Renal pelvis (tissue), 12 donors: ENCODE measurements at places on chromosomes 5 and 9. TPM values are rescaled to one million over a fixed set of nuclear protein-coding genes. Genes with fewer than 3 reads are reported as not detected.

The IL5 gene
- polyA plus RNA-seq, result not detected

DNA sequence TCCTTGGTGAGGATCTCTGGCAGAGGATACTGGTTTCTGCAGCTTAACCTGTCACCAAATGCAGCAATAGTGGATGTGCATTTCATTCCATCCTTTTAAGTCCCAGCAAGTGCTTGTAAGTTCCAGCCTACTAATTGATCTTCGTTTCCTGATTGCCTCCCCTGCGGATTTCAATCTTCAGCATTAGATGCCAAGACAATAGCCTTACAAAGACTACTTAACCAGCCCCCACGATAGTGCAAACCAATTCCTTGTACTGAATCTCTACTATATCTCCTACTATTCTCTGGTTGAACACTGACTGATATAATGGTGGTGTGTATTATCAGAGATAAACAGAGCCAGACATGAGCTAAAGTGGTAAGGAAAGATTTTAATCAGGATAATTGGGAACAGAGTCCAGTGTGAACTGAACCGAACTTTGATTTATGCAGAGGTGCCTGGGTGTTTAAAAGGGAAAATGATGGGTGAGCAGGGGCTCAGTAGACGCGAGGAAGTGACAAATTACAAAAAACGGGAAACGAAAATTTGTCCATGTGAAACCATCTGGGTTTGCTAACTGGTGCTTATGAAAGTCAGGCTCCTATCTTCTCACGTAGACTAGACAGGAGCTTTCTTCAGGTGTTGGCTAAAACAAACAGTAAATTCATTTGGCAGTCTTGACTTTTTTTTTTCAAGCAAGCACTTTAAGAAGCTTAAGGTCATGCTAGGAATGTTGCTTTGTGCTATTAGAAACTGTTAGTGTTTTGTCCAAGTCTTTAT lies 106.9 kb upstream of the ST8SIA4 start:
- no peak for DNase-seq

DNA sequence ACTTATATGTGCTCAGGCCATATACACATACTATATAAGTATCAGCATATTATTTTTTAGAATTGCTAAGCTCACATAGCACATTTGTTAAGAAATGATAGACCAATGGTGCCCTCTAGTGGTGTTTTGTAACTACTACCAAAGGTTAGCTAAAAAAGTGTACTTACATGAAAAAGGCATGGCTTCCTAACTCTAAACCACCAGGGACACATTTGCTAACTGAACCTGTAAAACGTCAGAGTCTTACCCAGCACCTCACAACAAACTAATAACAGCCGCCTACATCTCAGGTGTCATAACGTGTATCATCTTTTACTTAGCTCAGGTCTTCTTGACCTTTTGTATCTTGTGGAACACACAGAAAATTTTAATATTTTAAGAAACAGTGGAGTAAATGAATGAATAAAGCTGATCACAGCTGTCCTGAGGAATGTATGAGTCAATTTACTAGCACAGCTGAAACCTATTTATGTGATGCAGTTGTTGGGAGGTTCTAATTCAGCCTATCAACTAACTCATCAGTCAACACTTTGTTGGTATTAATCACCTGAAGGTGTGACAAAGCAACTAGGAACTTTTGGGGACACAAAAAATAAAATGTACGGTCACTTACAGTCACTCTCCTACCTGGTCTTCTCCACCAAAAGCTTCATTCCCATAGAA lies 72.9 kb downstream of the BAAT start:
- DNase-seq, result peak; percentile 69

The TRPM3 gene
- 16.3 TPM for polyA plus RNA-seq

The SLC25A2 gene
- polyA plus RNA-seq, result 0.19 TPM

DNA sequence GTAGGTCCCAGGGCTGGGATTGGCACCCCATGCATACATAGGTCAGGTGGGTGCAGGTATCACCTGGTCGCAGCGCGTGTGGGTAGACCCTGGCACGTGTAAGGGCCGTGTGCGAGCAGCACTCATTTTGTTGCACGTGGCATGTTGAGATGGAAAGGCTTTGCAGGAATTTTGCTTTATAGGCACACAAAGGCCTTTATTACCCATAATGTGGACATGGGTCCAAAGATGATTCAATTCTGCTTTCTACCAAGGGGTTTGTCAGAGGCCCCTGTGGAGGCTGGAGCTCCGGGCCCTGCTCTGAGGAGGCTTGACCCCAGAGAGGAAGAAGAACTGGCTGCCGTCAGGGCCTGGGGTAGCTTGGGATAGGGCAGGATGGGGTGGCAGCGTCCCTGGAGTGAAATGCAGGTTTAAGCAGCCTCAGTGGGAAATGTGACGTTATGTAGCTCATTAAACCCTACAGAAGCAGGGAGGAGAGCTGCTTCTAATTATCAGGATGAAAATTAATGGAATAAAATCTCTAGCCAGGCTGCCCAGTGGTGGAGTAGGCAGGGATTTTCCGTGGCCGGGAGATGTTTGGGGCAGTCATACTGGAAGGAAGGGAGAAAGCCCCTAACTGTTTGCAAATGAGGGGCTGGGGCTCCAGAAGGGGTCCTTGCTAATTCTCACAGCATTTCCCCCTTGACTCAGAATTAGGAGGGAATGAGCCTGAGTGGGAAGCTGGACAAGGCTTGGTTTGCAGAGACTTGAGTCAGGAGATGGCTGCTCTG lies 103.3 kb upstream of the PITX1 start:
- no peak for DNase-seq

The FOXD4L6 gene
- not detected for polyA plus RNA-seq

DNA sequence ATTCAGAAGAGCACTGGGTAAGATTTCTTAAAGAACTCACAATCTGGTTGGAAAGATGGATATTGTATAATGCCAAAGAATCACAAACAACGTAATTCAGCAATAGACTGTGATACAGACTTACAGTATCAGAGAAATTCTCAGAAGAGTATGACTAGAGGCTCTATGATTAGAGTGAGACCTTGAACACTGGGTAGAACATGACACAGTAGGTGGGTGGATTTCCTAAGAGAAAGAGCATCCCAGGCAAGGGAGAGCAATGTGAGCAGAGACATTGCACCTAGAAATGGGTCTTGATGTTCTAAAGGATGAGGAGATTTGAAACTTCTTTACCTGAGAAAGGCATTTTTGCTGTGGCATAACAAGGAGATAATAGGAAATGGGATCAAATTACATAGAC lies 27.3 kb upstream of the CAST start:
- no peak for DNase-seq

The SPINK4 gene
- polyA plus RNA-seq, result not detected

DNA sequence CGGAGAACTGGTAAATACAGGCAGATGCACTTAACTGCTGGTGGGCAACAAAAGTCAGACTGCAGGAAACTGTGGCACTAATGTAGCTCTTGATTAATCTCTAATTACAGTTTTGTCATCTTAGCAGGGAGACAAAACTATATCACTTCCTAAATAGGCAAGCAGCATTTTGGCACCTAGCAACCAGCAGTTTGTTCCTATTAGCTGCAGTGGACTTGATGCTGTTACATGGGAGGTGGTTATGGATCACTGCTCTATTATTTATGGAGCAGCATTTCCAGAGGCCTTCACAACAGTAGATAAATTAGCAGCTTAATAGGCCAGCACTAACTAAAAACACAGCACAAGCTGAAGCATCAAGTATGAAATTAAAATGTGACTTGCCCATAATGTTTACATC lies 518.3 kb upstream of the ITGA1 start:
- peak; percentile 76 for DNase-seq

GRCh38 chr9:3447788-3448187 lies 78.0 kb downstream of the RFX3 start:
- DNase-seq, result no peak

- no peak for DNase-seq
These were observed 3.5 kb downstream of the NRARP start for GRCh38 chr9:137298401-137299202.

DNA sequence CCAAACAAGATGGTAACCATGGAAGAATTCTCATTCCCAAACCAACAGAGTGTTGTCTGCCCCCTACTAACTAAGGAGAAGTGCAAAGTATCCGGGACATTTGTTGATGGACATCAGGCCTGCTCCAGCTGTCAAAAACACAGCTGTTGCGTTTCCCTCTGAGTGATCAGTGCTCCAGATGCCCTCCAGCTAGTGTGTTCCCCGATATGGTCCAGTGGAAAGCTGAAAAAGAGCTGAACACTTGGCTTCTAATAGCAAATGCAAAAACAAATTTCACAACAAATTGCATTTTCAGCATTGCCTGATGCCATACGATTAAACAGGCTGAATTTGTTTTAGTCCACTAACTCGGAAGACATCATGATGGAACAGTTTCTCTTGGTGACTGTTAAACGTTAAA lies 1398.7 kb downstream of the PTPRD start:
- DNase-seq, result no peak

DNA sequence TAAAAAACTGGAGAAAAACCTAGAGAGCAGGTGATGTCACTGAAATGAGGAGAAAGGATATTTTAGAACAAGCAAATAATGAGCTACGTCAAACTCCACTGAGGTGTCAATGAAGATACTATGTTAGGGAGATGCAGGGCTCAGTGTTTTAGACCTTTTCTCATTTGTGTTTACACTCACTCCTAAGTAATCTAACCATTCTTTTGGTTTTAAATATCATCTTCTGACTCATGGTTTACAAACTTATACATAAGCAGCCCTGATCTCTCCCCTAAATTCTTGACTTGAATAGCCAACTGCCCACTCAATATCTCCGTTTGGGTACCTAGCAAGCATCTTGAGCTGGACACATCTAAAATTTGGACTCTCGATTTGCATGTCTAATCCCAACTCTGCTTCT lies 272.4 kb downstream of the MEF2C start:
- no peak for DNase-seq

DNA sequence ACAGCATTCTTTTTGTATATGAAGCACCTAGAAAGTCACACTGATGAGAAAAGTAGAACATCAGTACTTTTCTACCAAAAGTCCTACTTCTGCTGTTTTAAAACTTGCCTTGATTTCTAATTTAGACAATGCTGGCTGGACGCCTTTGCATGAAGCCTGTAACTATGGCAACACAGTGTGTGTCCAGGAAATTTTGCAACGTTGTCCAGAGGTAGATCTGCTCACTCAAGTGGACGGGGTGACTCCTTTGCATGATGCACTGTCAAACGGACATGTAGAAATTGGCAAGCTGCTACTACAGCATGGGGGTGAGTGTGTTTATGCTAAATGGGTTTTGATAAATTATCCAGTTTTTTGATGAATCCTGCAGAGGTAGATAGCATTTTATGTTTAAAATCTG lies 73.5 kb downstream of the SLF1 start:
- DNase-seq, result no peak

The SGCD gene
- polyA plus RNA-seq, result 6.2 TPM

- DNase-seq, result no peak
These were observed 756.2 kb downstream of the CDH9 start for GRCh38 chr5:26282190-26282589.

GRCh38 chr5:168790002-168790635 lies 211.0 kb upstream of the PANK3 start:
- no peak for DNase-seq

The TRPM6 gene
- 0.61 TPM for polyA plus RNA-seq

- no peak for DNase-seq
These were observed 190.3 kb downstream of the MELK start for GRCh38 chr9:36762958-36763357.

- no peak for DNase-seq
These were observed 746 bp upstream of the NPM1 start for GRCh38 chr5:171386861-171387344.

The SNAPC4 gene
- polyA plus RNA-seq, result 12.4 TPM

The ACOT12 gene
- polyA plus RNA-seq, result 1.1 TPM

GRCh38 chr5:53333160-53333559 lies 147.3 kb upstream of the FST start:
- no peak for DNase-seq

DNA sequence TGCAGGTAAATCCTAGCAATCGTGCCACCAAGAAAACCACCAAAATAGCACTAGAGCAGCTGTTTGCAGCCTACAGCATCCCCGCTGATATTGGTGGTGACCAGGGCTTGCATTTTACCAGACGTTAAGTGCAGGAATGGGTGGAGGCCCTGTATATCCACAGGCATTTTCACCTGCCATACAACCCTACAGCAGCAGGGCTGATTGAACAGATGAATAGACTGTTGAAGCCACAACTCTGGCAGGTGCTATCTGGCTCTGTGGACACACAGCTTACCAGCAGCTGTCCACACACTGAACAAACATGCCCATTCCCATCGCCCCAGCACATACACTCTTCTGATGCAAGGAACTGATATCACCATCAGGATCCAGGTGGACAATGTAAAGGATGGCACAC lies 154.5 kb upstream of the APC start:
- DNase-seq, result no peak

DNA sequence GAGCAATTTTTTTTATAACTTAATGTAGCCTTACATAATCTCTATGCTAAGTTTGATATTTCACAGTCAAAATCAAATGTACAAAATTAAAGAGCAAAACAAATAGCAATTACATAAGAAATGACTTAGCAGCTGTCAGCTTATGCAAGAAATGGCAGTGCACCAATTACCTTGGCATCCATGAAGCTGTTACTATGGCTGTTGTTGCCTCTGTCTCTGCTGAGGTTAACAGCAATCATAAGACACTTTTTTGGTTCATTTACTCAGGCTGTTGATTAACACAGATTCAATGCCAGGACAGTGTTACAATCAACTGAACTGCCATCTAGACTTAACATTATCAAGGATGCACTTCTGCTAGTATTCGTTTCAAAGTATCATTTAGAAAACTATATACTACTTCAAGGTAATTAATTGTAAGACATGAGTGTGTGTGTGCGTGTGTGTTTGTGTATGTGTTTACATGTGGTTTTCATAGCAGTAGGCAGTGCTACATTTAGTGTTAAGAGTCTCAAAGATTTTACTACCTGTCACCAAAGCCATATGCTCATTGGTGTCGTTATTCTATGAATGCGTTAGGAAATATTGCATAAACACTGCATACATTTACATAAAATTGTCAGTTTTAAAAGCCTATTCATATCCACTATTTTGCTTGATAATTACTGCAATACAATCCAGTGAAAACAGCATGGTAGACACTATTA lies 1084.2 kb upstream of the COX7C start:
- no peak for DNase-seq

- DNase-seq, result no peak
These were observed 374.0 kb upstream of the ADAMTS16 start for GRCh38 chr5:4766101-4766500.

DNA sequence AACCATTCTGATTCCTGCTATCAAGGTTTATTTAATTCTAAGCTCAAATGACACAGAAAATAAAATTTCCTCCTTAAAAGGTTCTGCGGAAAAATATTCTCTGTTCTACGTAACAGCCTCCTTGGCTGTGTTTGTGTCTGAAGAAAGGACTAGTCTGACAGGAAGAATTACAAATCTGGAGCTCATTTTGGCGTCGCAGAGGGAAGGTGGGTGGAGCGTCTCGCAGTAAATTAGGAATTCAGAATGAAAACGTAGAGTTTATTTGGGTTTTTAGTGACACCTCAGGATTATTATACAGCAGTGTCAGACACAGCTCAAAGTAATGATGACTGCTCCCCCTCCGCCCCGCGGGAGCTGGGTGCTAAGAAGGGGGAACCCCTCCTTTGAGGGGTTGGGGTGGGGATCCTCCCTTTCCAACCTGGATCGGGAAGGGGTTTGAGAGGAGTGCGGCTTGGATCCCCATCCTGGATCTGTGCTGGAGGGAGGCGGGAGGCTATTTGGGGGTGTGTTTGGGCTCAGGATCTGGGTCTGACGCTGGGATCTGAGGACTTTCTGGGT lies 933 bp upstream of the TGFBR1 start:
- no peak for DNase-seq

GRCh38 chr9:90029386-90029785 lies 424.6 kb downstream of the GADD45G start:
- no peak for DNase-seq
